Activated T-cell treated with anti-CD3 and anti-CD28 coated beads for 4 hours (primary cell): ENCODE measurements at places on chromosomes 7 and 10.

DNA sequence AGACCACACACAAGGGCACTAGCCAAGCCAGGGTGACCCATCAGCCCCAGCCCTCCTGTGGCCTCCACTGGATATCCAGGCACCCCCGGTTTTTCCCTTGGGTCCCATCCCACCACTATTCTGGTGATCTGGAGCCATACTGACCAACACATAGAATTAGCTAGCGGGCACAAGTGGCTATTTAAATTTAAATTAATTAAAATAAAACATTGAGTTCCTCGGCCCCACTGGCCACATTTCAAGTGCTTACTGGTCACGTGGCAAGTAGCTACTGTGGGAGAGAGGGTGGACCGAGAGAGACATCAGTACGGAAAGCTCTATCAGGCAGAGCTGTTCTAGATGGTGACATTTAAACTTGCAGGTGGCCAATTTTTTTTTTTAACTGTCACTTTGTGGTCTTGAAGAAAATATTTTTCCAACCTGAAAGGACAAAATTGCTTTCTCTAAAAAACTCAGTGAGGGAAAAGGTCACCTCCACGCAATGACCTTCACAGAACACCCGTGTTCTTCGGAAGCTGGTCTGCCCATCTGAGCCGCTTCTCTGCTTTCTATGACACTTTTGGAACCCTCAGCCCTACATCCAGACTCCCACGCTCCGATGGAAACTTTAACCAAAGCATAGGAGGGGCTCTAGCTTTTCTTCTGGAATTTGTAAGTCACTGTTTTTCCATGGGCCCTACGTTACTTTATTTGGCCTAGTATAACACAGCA, 30.0 kb downstream of the HIPK2 start:
- no peak for DNase-seq

GRCh38 chr7:32053204-32053603, 17.0 kb downstream of the PDE1C start:
- no peak for DNase-seq

DNA sequence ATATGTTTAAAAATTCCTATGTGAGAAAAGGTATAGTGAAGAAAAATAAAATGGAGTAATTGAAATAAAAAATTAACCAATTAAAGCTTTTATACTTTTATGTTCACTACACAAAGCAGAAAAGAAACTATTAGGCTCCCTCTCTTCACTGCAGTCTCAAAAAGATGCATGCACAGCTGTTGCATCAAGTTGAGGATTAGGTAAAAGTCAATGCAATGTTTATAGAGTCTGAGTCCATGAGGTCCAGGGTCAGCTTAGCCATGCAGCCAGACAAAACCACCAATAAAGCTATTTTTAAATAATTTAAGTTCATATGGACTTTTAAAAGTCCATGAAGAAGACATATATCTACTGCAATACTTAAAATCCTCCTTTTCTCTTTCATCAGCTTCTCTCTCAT, 31.1 kb upstream of the ING3 start:
- DNase-seq: no peak

- no peak for DNase-seq
Measured at GRCh38 chr7:91420606-91421005, 156.4 kb downstream of the FZD1 start.

DNA sequence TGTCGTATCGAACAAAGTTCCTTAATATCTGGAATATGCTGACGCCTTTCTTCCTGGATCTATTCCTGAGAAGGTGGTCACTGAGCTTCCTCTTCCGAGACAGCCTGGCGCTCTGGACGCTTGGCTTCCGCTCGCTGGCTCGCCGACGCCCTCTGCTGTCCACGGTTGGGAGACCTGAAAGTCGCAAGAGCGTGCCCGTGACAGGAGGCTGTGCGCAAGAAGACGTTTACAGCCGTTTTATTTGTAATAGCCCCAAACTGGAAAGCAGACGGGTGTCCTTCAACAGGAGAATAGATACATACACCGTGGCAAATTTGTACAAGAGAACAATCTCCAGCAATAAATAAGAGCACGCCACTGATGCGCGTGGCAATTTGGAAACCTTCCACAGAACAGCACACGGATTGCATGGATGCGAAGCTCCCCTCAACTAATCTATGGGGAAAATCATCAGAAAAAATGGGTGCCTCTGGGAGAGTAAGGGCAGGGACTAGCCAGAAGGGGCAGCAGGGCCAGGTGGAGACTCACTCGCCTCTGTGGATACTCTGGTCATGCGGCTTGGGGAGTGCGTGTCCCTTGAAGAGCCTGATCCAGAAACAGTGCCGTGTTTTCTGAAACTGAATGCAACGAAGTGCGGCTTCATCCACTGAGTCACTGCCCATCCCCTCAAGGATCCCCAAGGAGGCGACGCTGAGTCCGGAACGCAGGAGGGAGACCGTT, 41.5 kb upstream of the BNIP3 start:
- DNase-seq: peak; percentile 72

- no peak for DNase-seq
Measured at GRCh38 chr10:4301291-4302045, 516.5 kb upstream of the KLF6 start.

GRCh38 chr7:109950821-109951564, 1139.9 kb upstream of the LRRN3 start:
- DNase-seq: no peak

- no peak for DNase-seq
Measured at GRCh38 chr7:45582136-45582749, 8.1 kb downstream of the ADCY1 start.

DNA sequence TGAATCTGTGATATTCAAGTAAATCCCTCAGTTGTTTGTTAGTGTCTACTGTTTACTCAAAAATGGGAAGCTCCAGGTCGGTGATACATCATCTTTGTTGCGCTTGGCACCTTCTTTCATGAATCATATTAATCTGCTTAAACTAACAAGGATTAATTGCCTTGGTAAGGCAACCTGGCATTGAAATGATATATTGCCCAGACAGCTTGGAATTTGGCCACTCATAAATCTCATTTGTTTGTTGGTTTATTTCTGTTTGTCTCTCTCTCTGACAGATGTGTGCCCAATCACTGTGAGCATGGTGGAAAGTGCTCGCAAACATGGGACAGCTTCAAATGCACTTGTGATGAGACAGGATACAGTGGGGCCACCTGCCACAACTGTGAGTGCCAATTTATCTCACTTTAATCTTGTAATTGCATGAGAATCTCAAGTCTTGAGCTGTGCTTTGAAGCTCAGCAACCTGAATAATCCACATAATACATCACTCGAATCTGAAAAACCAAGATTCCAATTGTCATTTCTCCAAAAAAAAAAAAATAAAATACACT, 1104.8 kb upstream of the C7orf33 start:
- no peak for DNase-seq

DNA sequence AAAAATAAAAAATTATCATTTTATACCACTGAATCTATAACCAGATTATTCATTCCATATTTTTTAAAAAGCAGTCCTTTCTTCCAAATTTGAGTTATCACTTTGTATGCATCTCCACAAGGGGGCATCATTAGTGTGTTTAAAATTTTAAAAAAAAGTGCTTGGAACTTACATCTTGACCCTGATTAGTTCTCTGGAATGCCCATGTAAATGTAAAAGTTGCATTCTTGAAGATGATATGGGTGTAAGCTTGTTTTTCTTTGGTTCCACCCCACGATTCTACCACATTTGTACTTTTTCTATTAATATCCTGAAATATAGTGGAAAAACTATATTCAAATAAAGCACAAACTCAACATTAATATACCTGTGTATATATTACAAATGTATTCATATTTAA, 144.9 kb downstream of the ELAPOR2 start:
- no peak for DNase-seq
